ENCODE measurements at places on chromosomes 12 and 14.

DNA sequence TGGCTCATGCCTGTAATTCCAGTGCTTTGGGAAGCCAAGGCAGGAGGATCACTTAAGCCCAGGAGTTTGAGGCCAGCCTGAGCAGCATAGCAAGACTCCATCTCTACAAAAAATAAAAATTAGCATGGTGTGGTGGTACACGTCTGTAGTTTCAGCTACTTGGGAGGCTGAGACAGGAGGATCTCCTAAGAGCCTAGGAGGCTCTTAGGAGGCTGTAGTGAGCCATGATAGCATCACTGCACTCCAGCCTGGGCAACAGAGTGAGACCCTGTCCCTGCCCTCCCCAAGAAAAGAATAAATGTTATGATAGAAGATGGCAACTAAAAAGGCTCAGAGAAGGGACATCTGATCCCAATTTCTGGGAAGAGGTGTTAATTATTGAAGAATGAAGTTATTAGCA lies 3.2 kb upstream of the MANSC1 start:
- no peak for DNase-seq

DNA sequence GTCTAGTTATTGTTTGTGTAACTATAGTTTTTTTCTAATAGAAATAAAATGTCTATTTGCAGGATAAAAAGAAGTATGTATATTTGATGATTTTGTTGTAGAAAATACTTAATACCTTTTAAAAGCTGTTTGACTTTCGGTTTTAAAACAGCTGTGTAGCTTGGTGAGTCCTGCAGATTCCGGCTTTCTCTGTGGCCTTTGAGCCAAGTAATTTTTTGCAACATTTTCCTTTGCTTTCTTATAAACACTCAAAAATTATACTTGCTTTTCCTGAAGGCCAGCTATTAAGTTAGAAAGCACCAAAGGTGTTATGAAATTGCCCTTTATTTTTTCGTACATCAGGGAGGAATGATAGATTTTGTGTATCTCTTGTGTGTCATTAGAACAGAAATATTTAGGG lies 63.6 kb downstream of the CRADD start:
- no peak for DNase-seq

- DNase-seq, result peak; percentile 59
Measured at GRCh38 chr12:67764946-67765619, 116.5 kb downstream of the DYRK2 start.

GRCh38 chr14:99891900-99892299 lies 98.7 kb downstream of the EML1 start:
- no peak for DNase-seq

DNA sequence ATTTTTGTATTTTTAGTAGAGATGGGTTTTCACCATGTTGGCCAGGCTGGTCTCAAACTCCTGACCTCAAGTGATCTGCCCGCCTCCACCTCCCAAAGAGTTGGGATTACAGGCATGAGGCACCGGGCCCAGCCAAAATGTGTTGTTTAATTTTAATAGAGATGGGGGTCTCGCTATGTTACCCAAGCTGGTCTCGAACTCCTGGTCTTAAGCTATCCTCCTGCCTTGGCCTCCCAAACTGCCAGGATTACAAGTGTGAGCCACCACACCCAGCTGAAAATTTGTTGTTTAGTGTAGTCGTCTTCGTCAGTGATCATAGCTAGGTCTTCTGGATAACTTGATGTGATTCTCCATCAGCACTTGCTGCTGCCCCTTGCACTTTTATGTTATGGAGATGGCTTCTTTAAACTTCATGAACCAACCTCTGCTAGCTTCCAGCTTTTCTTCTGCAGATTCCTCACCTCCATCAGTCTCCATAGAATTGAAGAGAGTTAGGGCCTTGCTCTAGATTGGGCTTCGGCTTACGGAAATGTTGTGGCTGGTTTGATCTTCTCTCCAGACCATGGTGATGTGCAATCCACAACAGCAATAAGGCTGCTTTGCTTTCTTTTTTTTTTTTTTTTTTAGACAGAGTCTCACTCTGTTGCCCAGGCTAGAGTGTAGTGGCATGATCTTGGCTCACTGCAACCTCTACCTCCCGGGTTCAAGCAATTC lies 13.0 kb downstream of the ISCU start:
- no peak for DNase-seq

DNA sequence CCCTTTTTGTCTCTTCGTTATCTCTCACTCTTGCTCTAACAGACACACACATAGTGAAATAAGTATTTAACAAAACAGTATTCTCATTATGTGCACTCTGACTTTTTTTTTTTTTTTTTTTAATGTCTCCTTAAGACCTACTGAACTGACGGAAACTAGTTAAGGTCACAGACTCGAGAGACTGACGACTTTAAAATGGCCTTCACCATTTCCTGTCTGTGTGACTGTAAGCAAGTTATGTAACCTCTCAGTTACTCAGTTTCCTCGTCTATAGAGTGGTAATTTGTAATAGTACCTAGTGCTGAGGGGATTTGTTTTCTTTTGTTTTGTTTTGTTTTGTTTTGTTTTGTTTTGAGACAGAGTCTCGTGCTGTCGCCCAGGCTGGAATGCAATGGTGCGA lies 284.8 kb downstream of the FBXL14 start:
- no peak for DNase-seq

GRCh38 chr12:83161456-83161855 lies 474.8 kb downstream of the TMTC2 start:
- no peak for DNase-seq

- peak; percentile 20 for DNase-seq
Measured at GRCh38 chr12:58309806-58310205, 368.4 kb downstream of the ATP23 start.

- peak; percentile 71 for DNase-seq
Measured at GRCh38 chr14:81302638-81303037, 81.9 kb upstream of the GTF2A1 start.

GRCh38 chr12:112503512-112503911 lies 84.8 kb downstream of the PTPN11 start:
- DNase-seq, result no peak

- peak; percentile 24 for DNase-seq
Measured at GRCh38 chr12:54051874-54052437, 1.7 kb upstream of the HOXC4 start.

GRCh38 chr12:113161415-113162016 lies 12.0 kb downstream of the CFAP73 start:
- peak; percentile 85 for DNase-seq

- DNase-seq, result no peak
Measured at GRCh38 chr12:125436686-125437085, 371.5 kb downstream of the AACS start.

DNA sequence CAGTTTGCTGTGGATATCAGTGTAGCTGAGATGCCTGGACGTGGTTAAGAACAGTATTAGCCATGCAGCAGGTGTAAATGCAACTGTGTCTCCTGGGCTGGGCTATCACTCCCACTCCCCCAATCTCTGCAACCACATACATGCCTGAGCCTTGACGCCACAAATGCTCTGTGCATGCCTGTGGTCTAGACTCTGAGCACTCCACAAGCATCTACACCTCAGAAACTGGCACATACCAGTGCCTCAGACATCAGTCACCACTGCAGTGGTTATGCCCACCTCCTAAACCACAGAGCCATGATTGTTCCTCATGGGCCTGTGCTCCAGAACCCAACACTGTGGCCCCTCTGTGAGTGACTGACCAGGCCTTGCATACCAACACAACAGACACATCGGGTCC lies 226.8 kb upstream of the ALG10 start:
- no peak for DNase-seq

Data from NCI-H510A treated with DMSO at 0.1 percent for 48 hours (cell line).